ENCODE measurements at places on chromosomes 3 and 15. TPM values are rescaled to one million over a fixed set of nuclear protein-coding genes. Genes with fewer than 3 reads are reported as not detected.

The ALDH1A2 gene
- 22.9 TPM for total RNA-seq

The ZNF80 gene
- not detected for total RNA-seq

The PLS1 gene
- total RNA-seq: 0.81 TPM

The PGBD4 gene
- 1.5 TPM for total RNA-seq

The UBAP1L gene
- 2.4 TPM for total RNA-seq

The VGLL3 gene
- total RNA-seq: 5.2 TPM

The TMC3 gene
- not detected for total RNA-seq

The HTR3E gene
- total RNA-seq: not detected

The KCNMB2 gene
- total RNA-seq: 3.8 TPM

The LEO1 gene
- 7.0 TPM for total RNA-seq

The PCSK6 gene
- total RNA-seq: 10.6 TPM

The GOLGA6L7 gene
- not detected for total RNA-seq

The GOLGA6L26 gene
- total RNA-seq: not detected

The RPN1 gene
- total RNA-seq: 84.9 TPM

The AMIGO3 gene
- total RNA-seq: 0.35 TPM

DNA sequence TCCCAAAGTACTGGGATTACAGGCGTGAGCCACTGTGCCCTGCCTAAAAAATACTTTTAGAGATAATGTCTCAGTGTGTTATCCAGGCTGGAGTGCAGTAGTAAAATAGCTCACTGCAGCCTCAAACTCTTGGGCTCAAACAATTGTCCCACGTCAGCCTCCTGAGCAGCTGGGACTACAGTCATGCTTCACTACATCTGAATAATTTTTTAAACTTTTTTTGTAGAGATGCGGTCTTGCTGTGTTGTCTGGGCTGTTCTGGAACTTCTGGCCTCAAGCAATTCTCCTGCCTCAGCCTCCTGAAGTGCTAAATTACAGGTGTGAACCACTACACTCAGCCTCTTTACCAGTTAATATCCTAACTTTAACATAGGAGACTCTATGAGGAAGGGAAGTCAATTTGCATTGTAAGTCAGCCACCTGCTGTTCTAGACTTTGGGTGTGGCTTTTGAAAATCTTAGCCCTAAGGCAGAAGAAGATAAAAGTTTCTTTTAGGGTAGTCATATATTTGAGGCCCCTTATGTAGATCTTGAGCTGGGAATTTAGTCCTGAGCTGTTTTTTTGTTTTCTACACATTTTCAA is 78.2 kb upstream of the RASGRP1 start:
- DNase-seq: no peak

GRCh38 chr3:39064646-39065045 is 12.8 kb downstream of the WDR48 start:
- DNase-seq: no peak

DNA sequence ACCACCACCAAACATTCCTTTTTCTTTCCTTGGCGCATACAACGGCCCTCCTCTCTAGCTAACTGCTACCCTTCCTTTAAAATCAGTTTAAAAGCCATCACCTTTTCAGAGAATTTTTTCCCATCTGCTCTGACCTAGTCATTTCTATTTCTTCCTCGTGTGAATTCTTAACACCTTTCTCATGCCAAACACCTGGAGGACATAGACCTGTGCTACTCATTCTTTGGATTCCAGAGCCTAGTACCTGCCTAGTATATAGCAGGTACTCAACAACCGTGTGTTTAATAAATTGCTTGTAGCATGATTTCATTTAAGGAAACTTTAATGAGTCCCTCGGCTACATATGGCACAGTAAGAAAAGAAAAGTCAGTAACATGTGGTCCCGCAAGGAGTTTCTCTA is 2.0 kb upstream of the TPM1 start:
- DNase-seq: no peak

DNA sequence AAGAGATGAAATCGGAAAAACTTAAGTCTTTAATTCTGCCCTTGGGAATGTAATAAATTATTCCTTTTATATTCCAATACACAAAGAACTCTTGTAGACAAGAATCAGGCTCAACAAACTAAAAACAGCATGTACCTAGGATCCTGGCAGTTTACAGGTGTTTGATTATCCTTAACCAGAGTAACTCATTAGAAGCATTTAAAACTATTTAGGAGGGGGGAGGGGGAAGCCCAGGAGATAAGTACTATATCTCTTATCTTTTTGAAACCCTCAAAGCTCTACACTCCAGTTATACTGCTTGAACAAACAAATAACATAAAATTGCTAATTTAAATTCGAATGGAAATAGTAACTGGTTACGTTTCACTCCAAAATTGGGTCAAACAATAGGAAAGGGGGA is 1.9 kb downstream of the CNBP start:
- no peak for DNase-seq

DNA sequence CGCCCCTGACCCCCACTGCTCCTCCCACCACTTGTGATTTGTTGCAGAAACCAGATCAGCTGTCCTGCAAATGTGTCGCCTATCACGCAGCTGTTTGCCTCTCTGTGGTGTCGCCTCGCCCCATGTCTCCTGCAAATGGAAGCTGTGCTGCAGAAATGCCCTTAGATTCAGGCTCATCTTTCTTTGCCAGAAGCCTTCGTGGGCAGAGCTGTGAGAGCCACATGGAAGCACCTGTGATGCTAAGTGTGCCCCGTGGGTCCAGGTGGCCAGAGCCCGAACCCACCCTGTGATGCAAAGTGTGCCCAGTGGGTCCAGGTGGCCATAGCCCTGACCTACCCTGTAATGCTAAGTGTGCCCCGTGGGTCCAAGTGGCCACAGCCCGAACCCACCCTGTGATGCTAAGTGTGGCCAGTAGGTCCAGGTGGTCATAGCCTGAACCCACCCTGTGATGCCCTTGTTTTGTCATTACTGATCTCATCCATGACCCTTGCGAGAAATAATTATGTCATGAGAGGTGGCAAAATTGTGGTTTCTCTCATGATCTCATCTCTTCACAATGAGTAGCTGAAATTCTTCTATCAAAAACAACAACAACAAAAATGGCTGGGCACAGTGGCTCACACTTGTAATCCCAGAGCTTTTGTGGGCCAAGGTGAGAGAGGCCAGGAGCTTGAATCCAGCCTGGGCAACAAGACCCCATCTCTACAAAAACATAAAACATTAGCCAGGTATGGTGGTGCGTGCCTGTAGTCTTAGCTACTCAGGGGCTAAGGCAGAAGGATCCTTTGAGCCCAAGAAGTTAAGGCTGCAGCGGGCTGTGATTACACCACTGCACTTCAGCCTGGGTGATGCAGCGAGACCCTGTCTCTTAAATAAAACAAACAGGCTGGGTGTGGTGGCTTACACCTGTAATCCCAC is 187.4 kb downstream of the GOLGA6L6 start:
- no peak for DNase-seq

DNA sequence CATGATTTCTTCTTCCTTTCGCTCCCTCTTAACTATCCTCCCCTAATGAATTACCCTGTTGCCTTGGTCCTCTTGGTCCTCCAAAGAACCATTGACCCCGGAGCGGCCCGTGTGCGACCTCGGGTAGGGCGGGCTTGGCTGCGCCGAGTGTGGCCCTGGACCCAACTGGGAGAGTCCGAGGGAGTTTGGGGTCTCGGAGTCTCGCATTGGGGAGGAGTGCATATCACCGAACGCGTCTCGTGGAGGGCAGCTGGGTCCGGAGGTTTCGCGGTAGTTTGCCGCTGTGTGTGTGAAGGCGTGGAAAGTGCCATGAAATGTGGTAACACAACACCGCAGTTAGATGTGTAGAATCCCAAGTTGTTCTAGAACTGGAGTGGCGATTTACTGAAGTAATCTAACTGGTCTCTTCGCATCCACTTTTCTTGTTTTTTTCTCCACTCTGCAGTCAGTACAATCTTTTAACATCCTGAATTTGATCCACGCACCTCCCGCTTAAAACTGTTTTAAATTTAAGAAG is 363 bp downstream of the GTF2E1 start:
- no peak for DNase-seq

GRCh38 chr3:104632521-104632920 is 734.2 kb upstream of the ALCAM start:
- no peak for DNase-seq

- DNase-seq: no peak
Measured at GRCh38 chr3:179738998-179739397, 86.2 kb downstream of the USP13 start.

DNA sequence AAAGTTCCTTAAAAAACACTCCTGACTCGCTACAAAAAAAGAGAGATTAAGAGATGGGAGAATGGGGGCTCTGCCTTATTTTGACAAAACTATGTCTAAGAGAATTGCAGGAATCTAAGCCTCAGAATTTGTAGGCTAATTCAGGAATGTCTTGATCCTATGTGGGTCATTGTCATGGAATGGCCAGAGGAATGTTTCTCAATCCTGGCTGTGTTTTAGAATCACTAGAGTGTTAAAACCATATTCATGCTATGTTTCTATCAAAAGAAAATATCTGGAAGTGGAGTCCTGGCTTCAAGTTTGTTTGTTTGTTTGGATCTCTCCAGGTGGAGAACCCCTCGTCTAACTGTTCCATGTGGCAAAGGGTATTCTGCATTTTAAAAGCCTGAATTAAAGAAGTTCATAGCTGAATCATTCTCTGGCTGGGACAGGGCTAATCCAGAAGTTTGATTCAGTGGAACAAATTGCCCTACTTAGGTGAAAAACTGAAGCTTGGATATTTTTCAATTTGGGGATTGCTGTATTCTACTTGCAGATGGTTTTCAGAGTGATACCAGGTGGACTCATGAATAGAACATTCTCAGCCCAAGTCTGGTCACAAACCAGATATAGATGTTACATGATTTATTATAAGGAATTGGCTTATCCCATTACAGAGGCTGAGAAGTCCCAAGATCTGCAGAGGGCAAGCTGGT is 28.2 kb downstream of the GJD2 start:
- no peak for DNase-seq

DNA sequence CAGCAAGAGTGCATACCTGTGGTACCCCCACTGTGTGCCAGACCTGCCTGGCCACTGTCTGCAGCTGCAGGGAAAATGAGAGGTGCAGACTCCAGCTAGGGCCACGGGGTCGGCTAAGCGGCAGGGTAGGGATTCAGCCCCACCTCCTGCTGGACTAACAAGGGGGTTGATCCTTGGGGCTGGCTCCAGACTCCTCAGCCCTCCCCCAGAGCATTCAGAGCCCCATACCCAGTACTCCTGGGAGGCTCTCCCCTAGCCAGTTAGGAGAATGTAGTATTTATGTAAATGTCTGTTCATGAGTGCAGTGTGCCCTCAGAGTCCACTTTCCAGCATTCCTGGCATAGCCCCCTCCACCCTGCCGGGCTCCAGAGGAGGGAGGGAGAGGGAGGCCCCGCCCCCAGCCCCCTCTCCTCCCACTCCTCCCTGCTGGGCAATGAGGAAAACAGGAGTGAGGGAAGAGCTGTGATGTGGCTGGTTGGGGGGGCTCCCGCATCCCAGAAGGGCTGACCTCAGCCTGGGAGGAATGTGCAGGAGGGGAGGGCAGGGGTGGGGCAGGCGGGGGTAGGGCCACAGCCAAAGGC is 4.5 kb upstream of the SEMA3B start:
- peak; percentile 85 for DNase-seq

- DNase-seq: no peak
Measured at GRCh38 chr3:49761661-49762060, 24.7 kb downstream of the IP6K1 start.

DNA sequence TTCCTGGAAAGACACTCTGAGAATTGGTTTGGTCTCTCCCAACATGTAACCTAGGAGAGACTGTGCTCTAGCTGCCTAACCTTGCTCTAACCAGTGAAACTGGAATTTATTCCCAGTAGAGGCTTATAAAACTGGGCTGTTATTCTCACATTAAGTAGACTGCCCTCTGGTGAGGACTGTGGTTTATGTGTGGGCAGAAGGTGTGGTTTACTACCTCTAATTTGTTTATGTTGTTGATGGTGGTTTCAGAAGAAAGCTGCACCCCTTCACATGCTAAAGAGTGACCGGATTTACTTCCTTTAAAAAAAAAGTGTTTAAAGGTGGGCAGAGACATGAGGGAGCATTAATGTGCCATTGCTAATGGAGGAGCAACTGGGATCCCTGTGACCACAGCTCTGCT is 273.2 kb downstream of the MECOM start:
- no peak for DNase-seq

GRCh38 chr3:115217678-115218451 is 70.8 kb upstream of the ZBTB20 start:
- DNase-seq: no peak

GRCh38 chr3:99925584-99926230 is 108.0 kb downstream of the CMSS1 start:
- no peak for DNase-seq

DNA sequence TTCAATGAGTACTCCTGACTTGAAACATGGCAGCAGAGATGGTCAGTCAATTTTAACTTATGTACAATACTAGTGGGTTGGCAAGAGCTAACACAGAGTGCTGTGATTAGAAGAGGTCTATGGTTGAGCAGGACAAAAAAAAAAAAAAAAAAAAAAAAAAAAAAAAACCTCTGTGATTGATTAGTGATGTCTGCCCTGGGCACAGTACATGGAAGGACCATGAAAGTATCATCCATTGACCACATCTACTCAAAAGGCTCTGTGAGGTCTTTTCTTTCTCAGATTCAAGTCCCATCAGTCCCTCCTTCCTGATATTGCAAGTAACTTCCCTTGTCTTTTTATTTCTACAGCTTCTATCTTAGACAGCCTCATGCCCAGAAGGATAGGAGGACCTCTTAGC is 59.6 kb downstream of the NTRK3 start:
- no peak for DNase-seq

DNA sequence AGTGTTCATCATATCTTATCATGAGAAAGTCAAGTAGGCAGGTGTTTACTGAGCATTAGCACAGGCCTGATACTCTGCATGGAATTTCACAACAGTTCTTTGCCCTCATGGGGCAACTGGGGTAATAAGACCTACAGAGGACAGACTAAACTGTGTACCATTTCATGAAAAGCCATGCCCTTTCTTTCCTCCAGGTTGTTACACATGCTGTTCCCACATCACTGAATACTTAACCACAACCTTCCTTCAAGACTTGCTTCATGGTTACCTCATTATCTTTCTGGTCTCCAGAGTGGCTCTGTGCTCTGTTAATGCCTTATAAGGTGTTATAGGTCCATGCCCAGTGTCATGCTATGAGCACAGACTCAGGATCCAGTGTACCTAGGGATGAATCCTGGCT is 28.2 kb upstream of the RSL24D1 start:
- DNase-seq: no peak

GRCh38 chr3:21390856-21391255 is 360.2 kb downstream of the ZNF385D start:
- DNase-seq: no peak

GRCh38 chr3:46286947-46287565 is 44.8 kb downstream of the CCR3 start:
- DNase-seq: no peak

GRCh38 chr15:42603978-42604377 is 28.6 kb downstream of the STARD9 start:
- no peak for DNase-seq

GRCh38 chr3:83873550-83873949 is 1085.2 kb upstream of the CADM2 start:
- no peak for DNase-seq
